Sciatic nerve (tissue), 2 donors: ENCODE measurements at places on chromosomes 11 and 22.

- no peak for DNase-seq
Observed at GRCh38 chr22:23053051-23053707, 17.1 kb upstream of the GNAZ start.

- DNase-seq = no peak
Observed at GRCh38 chr11:119447664-119448242, 24.8 kb upstream of the THY1 start.

DNA sequence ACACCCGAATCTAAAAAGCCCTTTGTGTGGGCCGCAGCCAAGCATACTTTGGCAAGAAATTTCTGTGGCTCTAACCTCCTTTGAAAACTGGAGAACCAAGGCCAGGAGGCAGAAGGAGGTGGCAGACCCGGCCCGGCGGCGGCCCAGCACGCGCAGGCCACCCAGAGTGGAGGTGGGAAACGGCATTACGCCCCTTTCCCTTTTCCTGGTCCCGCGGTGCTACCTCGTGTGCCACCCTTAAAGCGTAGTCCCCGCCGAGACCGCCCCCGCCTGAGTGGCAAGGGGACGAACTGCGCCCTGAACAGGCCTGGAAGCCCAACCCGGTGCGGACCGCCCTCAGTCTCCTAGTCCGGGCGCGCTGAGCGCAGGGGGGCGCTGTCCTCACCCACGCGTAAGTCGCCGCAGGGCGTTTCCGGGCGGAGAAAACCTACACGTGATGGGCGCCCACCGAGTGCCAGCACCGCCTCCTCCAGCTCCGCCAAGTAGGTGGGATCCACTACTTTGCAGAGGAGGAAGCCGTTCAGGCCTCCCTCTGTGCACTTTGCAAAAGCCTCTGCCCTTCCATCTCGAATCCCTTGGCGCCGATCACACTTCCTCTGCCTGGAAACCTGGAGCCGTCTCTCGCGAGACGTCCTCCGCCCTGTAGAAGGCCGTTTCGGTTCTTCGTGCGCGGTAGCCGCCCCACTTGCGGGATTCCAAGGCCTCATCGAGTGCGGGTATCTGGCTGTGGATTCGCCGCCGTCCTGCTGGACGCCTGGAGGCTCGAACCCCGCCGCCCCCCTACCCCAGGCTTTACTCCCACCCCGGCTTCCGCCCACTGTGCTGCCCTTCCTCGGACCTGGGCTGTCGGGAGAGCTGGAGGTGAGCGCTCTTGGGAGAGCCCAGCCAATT lies at the start of gene ACCS:
TSS of gene ACCS (plus strand) at position 430 of the 891 bp plus-strand sequence. CDS start 1,358 bp downstream, outside the sequence.
- DNase-seq = peak; percentile 97

DNA sequence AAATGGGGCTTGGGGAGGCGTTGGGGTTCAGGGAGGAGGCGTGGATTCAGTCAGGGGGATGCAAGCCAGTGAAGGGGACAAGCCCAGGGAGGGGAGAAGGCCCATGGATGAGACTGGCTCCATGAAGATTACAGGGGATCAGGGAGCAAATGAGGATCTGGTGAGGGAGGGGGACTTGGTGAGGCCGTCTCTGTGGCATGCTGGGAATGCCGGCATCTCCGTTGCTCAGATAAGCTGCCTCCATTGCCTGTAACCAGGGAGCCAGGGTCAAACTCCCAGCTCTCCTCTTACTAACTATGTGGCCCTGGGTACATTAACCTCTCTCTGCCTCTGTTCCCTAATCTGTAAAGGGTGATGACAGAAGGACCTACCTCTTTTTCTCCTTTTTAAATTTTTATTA lies 38.7 kb downstream of the TPBGL start:
- peak; percentile 44 for DNase-seq

GRCh38 chr11:36492724-36493304 lies 17.3 kb downstream of the TRAF6 start:
- DNase-seq = no peak

- no peak for DNase-seq
Observed at GRCh38 chr11:100592619-100593260, 94.3 kb upstream of the ARHGAP42 start.

- no peak for DNase-seq
Observed at GRCh38 chr11:89347071-89347470, 144.1 kb downstream of the NOX4 start.

GRCh38 chr11:45921561-45922424 lies 663 bp upstream of the LARGE2 start:
- peak; percentile 55 for DNase-seq

DNA sequence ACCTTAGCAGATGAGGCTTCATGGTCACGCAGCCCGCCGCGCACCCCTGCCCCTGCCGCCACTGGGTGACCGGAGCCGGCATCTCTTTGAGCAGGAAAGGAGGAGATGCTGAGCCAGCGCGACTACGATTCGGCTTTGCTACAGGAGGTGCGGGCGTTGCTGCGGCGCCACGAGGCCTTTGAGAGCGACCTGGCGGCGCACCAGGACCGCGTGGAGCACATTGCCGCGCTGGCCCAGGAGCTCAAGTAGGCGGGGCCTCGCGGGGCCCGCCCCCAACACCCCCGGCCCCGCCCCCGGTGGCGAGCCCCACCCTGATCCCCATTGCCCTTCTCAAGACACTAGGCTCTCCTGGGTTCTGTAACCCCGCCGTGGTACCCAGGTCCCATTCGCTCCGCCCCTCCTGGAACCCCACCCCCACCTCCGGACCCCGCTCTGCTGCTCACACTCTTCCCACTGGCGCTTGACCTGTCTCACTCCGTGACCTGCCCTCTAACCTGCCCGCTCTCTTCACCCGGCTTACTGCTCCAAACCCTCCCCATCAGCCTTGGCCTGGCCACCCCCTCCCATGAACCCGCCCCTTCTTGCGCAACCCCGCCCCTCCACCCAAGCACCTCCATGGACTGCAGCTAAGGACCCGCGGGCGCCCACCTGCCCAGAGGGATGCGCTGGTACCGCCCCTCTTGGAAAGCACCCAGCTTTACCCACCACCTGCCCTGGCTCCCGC lies 9.1 kb downstream of the CTSF start:
- no peak for DNase-seq

DNA sequence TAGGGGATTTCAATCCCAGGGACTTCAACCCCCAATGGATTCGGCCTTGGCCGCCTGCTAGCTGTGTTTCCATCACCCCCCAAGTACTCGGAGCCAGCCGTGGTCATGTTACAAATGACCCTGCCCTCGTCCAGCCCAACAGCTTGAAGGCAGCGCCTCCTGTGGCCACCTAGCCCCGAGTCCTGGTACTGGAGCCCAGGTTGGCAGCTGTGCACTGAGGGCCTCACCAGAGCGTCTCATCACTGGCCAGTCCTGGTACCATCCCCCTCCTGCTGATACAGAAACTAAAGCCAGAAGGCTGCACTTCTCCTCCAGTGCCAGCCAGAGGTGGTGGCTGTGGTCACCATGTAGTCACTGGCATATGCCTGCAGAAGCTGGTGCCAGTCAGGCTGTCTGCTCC lies 44.9 kb upstream of the FADD start:
- no peak for DNase-seq

- DNase-seq = no peak
Observed at GRCh38 chr22:27124351-27124966, 467.1 kb downstream of the MIAT start.

DNA sequence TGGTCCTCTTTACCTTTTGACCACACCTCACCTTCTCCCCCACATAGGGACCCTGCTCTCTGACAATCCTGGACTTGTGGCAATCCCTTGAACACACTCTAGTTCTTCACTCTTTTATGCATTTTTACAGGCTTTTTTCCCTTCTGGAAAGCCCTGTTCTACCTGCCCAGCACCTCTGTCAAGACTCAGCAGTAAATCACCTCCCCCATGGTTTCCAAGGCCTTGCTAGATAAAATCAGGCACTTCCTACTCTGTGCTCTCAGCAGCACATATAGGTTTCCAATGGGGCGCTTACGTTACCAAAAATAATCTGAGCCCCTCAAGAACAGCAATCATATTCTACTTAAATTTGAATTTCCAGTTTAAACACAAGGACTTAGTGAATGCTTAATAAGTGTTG lies 53.9 kb downstream of the ETS1 start:
- no peak for DNase-seq

GRCh38 chr11:20158597-20159257 lies 1.5 kb downstream of the DBX1 start:
- peak; percentile 70 for DNase-seq

DNA sequence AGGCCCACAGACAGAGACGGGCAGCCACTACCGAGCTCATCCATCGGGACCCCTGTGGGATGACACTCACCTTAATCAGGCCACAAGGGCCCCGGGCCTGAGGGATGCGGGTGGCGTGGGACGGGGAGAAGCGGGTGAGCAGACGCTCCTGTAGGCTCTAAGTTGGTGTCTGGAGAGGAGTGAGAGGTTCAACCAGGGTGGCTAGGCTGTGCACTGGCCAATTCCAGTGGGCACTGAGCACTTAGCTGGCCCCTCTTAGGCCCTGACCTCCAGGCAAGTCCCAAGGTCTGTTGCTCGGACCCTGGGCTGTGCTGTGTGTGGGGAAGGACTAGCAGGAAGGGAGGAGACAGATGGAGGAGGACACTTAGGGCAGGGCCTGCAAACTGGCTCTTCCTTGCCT lies 139.3 kb downstream of the ST3GAL4 start:
- peak; percentile 38 for DNase-seq

DNA sequence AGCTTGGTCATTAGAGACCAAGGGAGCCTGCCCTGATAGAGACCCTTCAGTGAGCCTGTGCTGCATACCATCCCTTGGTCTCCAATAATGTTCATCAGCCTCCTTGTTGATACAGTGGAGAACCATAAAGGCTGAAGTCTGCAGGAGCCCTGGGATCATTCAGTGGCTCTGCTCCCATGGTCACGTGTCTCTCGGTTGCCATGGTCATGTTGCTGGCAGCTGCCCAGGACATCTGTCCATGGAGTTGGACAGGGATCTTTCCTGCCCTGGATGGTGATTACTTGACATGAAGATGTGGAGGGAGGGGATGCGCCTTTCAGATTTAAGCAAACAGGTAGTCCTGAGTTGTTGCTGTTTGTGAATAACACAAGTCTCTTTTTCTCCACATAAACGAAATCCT lies 38.2 kb downstream of the CYB5R2 start:
- DNase-seq = no peak

- no peak for DNase-seq
Observed at GRCh38 chr11:72436661-72437060, 2.3 kb upstream of the CLPB start.

DNA sequence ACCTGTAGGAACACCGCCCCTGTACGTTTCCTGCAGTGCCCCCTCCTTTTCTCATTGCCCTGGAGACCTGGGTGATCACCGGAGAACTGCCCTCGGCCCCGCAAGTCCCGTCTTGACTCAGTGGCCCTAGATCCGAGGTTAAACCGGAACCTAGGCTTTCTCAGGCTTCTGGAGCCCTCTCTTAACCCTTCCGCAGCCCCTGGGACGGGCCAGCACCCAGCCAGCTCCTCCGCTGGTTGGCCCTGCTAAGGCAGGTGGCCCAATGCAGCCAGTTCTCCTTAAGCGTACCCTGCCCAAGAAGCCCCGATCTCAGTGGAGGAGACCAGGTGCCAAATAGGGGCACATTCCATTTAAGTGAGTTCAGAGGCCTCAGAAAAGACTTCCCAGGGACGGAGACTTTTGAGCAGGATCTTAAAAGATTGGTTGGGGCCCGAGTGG lies 776 bp downstream of the NLRX1 start:
- no peak for DNase-seq
